Tibial artery (tissue), 4 donors: ENCODE measurements at places on chromosomes 12 and 14.

DNA sequence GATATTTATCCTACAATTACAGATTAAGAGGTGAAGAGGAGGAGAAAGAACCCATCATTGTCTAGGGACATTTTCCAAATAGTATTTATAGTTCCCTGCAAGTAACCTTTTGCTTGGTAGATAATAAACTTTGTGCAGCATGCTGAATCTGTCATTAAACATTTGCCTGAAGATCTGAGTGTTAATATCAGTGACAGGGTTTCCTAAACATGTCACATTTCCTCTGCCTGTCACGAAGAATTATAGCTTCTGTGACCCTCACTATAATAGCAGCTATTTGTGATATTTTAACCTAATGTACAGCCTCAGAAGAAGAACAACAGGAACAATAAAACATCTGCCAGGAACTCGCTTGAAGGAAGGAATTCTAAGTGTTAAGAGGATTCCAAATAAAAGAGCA lies 350.3 kb downstream of the GXYLT1 start:
- no peak for DNase-seq

DNA sequence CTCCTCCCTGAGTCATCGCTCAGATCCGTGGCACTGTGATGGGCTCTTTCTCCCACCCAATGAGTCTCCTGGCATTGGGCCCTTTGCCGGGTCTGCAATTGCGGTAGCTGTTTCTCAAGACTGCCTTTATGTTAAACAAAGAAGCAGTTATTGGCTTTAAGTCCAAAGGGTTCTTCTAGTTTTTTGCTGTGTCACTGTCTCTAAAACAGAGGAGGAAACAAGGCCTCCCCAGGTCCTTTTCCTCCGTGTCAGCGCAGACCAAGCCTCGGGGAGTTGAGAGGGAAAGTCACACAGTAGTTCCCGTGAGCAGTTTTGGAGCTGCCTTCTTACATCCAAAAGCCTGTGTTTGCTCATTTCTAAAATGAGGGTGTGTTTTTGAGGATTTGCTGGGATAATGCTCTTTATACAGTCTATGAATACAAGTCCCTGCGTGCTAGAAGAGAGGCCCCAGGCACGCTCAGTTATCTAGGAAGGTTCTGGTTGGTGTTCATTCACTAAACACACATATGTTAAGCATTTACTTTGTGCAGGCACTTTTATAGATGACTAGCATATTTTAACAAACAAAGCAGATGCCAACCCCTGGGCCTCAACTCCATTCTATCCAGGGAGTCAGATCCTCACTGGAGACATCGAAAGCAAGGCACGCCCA lies 126.0 kb upstream of the PZP start:
- DNase-seq = no peak

DNA sequence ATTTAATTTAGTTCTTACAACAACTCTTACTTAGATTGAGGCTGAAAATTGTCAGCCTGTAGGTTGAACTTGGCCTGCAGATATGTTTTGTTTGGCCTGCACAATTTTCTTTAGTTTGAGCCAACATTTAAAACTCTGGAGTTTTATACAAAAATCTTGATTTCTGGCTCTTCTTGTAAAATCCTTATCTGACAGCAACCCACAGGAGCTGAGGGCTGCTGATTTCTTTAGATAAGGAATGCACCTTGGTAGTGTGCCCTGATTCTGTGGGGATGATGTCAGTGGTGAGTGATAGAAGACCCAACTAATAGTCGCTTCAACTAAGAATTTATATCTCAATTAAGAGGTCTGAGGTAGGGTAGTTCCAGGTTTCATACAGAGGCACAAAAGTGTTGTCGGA lies 49.5 kb downstream of the SOCS2 start:
- DNase-seq = no peak

- DNase-seq = no peak
Observed at GRCh38 chr12:43285159-43285598, 266.8 kb downstream of the ADAMTS20 start.
